MG63 (cell line): ENCODE measurements at places on chromosomes 7 and 10. TPM values are rescaled to one million over a fixed set of nuclear protein-coding genes. Genes with fewer than 3 reads are reported as not detected.

Gene TUBB8
- not detected in 2 replicates for total RNA-seq

GRCh38 chr7:3089493-3089892 lies 45.8 kb upstream of the CARD11 start:
- no peak for DNase-seq

DNA sequence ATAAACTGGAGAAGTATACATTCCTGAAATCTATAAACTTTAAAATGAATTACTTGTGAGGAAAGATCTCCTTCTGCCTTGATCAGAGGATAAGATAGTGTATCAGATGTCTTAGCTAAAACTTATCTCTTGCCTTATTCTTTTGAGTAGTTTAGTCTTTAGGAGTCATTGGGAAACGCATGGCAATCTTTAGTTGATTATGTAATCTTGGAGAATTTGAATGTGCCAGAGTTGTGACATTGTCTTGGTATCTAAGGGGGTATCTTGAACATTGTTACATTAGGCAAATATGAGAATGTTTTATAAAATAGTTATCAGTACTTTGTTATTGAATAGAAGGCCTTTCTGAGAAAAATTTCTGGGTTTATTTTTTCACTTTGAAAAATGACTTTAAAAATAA lies 61.6 kb upstream of the ADRA2A start:
- no peak for DNase-seq

Gene SYCE1
- not detected in 2 replicates for total RNA-seq

- no peak for DNase-seq
These were observed 14.0 kb downstream of the KMT2E start for GRCh38 chr7:105028004-105028403.

DNA sequence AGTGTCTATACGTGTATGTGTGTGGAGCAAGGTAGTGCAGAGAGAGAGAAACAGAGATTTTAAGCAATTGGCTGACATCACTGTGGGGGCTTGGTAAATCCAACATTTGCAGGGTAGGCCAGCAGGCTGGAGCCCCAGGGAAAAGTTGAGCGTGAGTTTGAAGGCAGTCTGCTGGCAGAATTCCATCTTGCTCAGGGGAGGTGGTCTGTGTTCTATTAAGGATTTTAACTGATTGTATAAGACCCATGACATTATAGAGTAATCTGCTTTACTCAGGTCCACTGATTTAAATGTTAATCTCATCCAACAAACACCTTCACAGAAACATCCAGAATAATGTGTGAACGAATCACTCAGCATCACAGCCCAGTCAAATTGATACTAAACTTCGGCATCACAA lies 912.9 kb downstream of the GRM8 start:
- no peak for DNase-seq

- no peak for DNase-seq
These were observed 214.3 kb downstream of the FANK1 start for GRCh38 chr10:126110489-126111180.

- DNase-seq = no peak
These were observed 95.9 kb downstream of the FANK1 start for GRCh38 chr10:125992254-125992653.

GRCh38 chr10:17847585-17848296 lies 38.6 kb downstream of the MRC1 start:
- DNase-seq = no peak

DNA sequence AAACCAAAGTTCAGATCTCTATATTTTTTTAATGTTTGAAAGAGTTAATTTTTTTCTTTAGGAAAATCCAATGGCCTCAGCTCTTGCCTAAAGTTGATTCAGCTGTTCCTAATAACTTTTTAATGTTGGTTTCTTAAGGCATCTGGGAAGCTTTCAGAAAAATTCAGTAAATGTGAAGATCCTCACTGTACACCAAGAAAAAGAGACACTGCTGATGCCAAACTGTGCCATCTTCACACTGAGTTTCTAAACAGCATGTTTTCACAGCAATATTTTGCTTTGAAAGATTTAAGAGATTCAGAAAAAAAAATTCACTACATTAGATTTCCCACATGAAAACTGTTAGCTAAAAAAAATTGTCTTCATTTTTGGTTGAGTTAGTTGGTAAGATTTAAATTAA lies 249.4 kb downstream of the NEBL start:
- DNase-seq = no peak

Gene UCN3
- not detected in 2 replicates for total RNA-seq

DNA sequence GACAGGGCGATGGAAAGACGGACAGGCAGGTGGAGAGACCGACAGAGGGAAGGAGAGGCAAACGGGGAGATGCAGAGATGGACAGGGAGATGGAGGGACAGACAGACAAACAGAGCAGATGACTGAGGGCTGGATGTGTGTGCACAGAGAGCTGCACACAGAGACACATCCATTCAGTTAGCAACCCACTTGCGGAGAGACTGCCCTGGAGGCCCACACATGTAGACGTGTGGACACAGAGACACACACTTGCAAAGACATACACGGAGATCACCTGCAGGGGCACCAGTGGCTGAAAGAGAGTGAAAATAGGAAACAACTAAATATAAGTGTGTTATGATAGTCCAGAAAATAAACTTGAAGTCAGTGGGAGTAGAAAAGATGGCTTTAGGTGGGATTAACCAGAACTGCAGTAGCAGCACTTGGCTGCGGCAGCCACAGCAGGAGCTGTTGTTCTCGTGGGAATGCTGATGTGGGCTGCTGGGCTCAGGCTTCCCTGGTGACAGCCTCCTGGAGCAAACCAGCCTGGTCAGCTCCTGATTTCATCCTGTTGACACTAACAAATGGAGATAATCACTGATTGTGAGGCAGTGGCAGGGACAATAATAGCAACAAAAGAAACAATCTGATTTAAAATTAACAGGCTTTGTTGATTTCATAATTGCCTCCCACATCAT lies 134.1 kb downstream of the CCNY start:
- DNase-seq = no peak

GRCh38 chr10:124165827-124166226 lies 72.4 kb upstream of the CHST15 start:
- DNase-seq = no peak

DNA sequence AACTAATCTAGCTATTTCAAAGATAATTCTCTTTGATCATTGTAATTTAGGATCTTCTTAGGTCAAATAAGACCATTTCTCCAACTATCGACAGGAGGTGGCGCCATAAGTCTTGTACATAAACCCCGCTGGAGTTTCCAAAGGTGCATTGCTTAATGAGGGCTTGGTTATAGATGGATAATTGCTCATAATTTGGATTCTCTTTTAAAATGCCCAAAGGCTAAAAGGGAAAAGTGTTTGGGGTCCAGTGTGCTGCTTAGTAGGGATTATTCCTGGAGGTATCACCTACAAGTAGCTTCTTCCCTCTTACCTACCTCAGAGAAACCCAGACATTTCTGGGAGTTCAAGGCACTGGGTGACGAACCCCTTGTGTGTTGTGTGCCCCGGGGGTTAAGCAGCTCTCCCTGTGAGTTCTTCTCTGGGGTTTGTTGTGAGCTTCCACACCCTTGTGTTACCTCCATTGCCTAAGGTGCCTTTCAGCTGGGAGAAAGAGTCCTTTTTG lies 75.2 kb downstream of the PAXIP1 start:
- DNase-seq = peak; percentile 37

DNA sequence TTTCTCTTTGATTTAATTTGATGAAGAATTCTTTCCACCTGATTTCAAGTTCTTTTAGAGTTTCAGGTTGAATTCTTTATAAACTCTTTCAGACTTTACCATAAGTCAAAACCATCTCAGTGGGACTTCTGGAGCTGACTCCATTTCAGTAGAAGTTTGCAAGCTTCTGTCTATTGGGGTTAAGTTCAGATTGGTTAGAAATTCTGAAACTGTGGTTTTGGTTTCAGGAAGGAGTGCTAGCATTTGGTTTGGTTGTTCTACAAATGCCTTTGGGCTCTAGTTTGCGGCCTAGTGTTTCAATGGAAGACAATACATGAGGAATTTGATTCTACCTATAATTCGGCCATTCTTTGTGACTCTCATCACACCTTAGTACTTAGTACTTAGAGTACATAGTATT lies 176.8 kb upstream of the RHOBTB1 start:
- no peak for DNase-seq

GRCh38 chr10:29377333-29377961 lies 88.6 kb downstream of the LYZL1 start:
- no peak for DNase-seq

DNA sequence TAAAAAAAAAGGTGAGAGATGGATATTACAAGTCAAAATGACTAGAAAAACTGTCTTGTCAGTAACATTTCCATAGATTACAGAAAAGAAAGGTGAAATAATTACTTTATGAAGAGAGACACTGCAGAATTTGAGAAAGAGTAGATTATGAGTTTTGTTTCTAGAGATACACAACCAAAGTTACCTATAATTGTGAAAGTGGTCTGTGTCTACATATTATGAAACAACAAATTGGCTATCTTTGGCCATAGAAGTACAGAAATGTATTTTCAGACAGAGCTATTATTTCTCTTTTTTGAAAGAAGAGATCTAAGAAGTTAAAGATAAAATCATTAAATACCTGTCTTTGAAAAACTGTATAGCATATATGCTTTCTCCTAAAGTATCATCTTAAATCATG lies 30.1 kb downstream of the KCND2 start:
- DNase-seq = no peak

DNA sequence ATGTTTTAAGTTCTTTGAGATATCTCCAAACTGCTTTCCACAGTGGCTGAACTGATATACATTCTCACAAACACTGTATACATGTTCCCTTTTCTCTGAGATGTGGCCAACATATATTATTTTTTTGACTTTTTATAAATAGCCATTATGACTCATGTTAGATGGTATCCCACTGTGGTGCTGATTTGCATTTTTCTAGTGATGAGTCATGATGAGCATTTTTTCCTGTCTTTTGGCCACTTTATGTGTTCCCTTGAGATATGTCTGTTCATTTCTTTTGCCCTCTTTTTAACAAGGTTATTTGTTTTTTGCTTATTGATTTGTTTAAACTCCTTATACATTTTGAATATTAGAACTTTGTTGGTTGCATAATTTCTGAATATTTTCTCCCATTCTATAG lies 1055.1 kb downstream of the NXPH1 start:
- no peak for DNase-seq

- DNase-seq = no peak
These were observed 163.2 kb downstream of the DGKB start for GRCh38 chr7:14739168-14739840.

Gene CCDC7
- 4.0 and 5.7 TPM in 2 replicates for total RNA-seq

- DNase-seq = no peak
These were observed 166.0 kb upstream of the TCF7L2 start for GRCh38 chr10:112784022-112784461.

Gene HIBADH
- total RNA-seq = 19.0 and 31.0 TPM in 2 replicates

Gene C10orf105
- not detected in 2 replicates for total RNA-seq

DNA sequence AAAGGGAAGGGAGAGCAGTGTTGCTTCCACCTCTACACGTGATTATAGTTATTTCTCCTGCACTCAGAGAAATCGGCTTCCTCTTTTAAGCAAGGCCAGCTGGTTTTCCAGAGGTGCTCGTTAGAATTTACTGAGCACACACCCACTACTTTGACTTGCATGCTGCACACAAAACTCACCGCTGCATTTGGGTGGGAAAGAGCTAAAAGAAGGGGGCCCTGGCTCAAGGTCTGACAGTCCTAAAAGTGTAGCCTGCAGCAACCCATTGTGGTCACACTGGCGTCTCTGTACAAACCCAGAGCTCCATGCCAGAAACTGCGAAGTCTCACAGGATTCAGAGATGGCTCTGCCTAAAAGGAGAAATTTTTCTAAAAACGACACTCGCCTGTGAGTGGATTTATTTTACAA lies 133.7 kb downstream of the SLC25A13 start:
- no peak for DNase-seq

DNA sequence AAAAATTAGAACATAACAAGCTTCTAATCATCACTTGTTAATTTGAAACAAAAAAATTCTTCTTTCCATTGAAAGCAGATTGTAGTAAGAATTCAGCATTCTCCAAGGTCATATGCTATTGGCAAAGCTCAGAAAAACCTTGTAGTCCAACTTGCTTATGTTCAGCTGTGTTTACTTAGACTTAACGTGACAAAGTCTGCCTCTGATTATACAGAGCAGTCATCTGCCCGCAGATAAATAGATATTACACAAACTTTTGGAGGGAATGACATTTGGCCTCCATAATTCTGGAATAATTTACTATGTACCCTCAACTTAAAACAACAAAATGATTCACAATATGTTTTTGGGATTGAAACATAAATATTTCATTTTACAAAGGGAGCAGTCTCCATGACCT lies 45.8 kb downstream of the MKX start:
- DNase-seq = no peak

GRCh38 chr7:46654546-46655443 lies 733.7 kb upstream of the IGFBP3 start:
- DNase-seq = peak; percentile 11

GRCh38 chr7:55140221-55140940 lies 121.6 kb downstream of the EGFR start:
- DNase-seq = no peak

GRCh38 chr10:107415446-107415845 lies 250.9 kb upstream of the SORCS1 start:
- DNase-seq = no peak

DNA sequence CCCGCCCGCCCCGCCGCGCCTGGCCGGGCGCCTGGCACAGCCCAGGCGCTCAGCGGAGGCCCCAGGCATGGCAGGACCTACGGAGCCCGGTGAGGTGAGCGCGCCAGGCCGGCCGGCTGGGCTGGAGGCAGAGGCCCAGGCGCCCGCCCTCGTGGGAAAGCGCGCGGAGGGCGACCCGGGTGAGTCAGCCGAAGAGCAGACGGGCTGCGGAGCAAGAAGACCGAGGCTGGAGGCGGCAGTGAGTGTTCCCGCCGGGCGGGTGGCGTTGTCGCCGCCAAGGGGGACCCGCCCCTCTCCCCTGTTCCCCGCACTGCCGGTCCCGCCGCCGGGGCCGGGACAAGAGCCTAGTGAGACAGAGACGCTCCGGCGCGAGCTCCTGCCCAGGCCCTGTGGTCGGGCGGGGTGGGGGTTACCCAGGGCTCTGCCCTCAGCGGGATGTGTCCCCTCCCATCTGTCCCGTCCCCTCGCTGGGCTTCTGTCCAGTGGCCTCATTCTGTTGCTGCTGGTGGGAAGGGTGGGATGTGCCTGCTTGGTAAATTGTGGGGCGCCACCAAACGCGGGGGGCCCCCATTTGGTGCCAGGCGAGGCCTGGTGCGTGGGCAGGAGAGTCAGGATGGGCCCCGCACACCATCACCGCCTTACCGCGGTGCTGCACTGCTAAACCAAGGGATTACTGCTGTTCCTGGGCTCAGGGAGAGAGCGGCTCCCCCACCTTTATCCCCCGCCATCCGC lies 17.0 kb upstream of the NODAL start:
- DNase-seq = peak; percentile 88

Gene BTBD16
- not detected in 2 replicates for total RNA-seq

Gene LIPK
- total RNA-seq = not detected in 2 replicates

DNA sequence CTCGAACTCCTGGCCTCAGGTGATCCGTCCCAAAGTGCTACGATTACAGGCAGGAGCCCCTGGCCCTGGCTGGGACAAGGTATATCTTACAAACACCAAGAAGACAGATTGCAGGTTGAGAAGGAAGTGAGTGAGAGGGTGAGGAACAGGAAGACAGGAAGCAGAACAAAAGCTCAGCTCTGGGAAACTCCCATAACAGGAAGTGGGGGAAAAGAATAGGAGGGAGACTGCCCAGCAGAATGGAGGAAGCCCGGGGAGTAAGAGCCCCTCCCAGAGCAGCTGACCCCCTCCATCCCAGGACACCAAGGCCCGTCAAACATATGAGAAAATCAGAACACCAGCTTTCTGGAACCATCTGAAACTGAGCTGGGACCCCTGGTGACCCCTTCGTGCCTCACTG lies 2.9 kb downstream of the TECPR1 start:
- DNase-seq = no peak

- DNase-seq = no peak
These were observed 152.0 kb downstream of the ZNF22 start for GRCh38 chr10:45152726-45153125.

- no peak for DNase-seq
These were observed 80.5 kb downstream of the TNS3 start for GRCh38 chr7:47501406-47501805.
